ENCODE measurements at places on chromosomes 11 and 22.

GRCh38 chr22:36413022-36413775 is 25.4 kb upstream of the MYH9 start:
- DNase-seq, result no peak

DNA sequence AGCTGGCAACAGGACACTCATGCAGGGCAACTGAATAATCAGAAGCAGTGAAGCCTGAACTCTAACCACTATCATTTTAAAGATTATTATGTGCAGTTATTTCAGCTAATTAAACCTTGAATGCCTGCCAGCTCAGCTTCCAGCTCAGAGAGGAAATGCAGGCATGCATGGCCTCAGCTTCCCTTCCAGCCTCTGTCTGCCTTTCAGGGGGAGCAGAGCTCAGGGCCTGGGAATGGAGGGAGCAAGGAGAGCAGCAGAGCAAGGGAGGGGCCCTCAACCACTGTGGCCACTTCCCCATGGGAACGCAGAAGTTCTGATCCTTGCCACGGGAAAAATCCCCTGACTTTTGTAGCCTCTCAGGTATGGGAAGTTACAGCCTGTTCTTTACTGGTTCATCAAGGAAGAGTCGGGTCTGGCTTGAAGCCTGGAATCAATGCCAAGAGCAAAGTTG is 32.5 kb upstream of the APLNR start:
- DNase-seq, result no peak

- DNase-seq, result no peak
Measured at GRCh38 chr11:119323532-119324033, 6.7 kb upstream of the MCAM start.

GRCh38 chr11:118614511-118614910 is 7.1 kb downstream of the PHLDB1 start:
- no peak for DNase-seq

- DNase-seq, result no peak
Measured at GRCh38 chr22:48367731-48368130, 1459.9 kb downstream of the BRD1 start.

DNA sequence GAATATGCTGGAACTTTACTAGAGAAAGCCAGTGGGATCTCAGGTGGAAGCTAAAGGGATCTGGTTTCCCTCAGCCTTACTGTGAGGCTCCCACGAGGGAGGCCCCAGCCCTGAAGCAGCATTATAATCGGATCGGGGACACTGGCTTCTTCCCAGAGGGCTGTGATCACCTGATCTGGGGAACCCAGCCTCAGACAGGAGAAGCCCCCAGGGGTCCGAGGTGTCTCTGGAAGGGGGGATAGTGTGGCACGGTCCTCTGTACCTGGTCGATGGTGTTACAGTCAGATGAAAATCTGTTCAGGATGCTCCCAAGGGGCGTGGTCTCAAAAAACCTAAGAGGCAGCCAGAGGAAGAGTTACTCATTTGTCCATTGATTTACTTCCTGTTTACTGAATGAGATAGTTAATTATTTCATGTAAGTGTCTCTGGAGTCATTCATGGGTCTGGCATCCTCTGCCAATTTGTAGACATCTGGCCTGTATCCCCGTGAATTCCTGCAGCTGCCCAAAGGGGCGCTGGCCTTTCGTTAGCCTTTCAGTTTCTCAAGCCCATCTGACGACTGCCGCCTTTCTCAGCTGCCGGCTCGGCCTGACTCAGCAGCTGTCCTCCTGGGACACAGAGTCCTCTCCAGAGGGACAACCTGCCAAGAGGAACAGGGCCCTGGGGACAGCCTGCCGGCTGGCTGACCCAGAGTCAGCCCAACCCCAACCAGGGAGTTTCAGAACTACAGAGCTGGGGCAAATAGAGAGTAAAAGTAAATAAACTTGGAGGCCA is 17.0 kb upstream of the KCNJ11 start:
- no peak for DNase-seq

GRCh38 chr11:23079382-23079813 is 219.1 kb upstream of the CCDC179 start:
- no peak for DNase-seq

GRCh38 chr22:42615092-42615859 is 593 bp upstream of the POLDIP3 start:
- peak; percentile 98 for DNase-seq

GRCh38 chr11:128066399-128066798 is 521.0 kb downstream of the ETS1 start:
- DNase-seq, result no peak

DNA sequence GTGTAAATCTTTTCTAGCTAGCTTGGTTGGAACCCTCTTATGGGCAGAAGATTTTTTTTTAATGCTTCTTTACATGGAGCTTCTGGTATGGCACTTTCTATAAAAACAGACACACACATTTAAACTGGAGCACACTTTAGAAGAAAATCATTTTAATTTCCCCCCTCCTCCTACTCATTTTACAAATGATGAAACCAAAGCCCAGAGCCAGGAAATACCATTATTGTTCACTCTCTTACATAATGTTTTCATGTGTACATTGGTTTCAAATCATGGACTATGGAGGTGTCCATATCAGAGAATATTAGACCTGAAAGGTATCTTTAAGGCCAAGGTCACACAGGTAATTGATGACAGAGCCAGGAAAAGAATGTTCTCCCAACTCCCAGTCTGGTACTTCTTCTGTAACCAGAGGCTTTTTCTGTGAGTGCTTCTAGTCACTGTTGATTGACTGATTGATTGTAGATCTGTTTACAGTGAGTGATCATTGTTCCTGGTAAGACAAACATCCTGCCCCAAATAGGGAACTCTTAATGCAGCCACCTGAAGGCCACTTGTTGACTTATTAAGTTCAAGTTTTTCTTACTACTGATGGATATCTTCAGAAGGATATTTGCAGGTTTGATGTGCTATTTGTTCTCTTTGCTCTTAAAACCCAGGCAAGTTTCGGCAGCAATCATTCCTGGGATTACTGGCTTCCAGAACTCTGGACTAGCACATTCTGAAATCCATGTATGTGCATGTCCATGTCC is 26.8 kb upstream of the ME3 start:
- DNase-seq, result no peak

DNA sequence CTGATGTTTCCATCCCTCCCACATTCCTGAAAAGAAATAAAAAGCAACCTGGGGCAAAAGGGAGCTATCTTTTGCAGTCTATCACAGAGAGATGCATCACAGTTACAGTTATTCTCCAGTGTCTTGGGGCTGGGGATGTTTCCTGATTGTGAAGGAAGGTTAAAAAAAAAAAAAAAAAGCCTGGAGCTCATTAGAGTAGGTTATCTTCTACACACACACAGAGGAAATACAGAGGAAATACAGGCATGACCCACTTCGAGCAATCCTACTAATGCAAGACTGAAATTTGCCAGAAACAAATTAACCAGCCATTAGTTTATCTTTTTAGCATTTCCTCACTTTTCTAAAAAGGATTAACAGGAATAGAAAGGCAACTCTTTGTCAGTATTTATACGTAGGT is 89.4 kb upstream of the CLMP start:
- no peak for DNase-seq

DNA sequence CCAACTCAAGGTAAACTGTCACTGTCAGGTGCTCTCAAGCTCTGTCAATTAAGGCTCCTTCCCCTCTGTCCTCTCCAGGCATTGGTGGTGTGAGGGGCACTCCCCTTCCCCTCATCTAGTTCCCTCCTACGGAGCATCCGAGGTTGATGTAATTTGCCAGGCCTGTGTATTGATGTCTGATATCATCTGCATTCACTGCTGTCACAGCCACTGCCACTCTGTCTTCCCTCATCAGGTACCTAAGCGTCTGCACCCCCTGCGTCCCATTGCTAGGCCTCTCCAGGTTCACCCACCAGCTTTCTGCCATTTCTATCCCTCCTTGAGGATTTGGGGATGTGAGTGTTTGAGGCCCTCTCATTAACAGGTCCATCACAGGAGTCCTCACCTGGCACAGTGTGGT is 50.0 kb upstream of the SYT13 start:
- DNase-seq, result no peak

DNA sequence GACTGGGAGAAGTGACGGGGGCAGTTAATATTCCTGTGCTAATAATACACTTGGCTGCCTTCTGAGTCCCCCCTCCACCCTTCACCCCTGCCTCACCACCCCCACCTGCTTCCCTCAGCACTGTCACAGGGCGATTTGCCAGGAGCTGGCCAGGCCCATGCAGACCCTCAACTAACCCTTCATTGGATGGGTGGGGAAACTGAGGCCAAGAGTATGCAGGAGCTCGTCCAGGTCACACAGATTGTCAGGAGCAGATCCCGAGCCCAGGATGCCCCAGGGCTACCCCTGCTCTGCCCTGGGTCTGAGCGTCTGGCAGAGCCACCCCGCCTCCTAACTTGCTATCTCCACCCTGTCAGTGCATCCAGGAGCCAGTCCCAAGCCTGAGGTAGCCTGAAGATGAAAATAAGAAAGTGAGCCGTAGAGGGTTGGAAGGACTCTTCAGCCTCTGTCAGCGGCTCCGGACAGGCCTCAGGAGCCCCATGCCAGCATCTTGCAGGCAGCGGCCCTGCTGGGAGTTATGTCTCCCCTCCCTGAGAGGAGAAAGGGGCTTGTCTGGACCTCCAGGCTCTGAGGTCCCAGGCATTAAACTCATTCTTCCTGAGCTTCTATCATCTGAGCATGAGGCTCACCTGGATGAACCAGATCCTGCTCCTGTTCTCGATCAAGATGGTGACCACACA is 6.2 kb downstream of the TPBGL start:
- DNase-seq, result no peak

DNA sequence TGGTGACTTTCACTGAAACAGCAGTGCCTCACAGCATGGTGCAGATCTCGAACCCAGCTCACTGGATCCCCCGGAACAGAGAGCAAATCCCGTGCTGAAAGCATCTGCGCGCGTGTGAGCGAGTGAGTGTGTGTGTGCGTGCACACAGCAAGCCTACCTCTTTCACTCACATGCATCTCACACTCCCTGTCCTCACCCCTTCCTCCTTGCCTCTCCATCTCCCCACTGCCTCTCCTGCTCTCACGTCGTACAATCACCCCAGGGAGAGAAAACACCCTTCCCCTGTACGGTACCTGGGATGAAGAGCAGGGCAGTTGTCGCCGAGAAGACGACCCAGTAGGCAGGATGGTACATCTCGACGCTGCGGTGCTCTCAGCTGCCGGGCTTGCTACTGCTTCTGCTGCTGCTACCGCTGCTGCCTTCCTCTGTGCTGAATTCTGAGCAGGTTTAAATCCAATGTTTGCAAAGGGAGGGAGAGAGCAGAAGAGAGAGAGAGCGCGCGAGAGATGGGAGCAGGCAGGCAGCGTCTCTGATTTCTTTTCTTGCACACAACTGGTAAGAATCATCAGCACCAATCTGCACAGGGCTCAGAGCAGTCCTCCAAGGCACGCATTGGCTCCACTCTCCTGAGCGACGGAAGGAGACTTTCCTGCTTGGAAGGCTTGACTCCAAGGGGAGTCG is at the start of gene OPCML:
OPCML (minus strand) TSS at position 531 of the 681 bp plus-strand sequence.
- DNase-seq, result no peak

DNA sequence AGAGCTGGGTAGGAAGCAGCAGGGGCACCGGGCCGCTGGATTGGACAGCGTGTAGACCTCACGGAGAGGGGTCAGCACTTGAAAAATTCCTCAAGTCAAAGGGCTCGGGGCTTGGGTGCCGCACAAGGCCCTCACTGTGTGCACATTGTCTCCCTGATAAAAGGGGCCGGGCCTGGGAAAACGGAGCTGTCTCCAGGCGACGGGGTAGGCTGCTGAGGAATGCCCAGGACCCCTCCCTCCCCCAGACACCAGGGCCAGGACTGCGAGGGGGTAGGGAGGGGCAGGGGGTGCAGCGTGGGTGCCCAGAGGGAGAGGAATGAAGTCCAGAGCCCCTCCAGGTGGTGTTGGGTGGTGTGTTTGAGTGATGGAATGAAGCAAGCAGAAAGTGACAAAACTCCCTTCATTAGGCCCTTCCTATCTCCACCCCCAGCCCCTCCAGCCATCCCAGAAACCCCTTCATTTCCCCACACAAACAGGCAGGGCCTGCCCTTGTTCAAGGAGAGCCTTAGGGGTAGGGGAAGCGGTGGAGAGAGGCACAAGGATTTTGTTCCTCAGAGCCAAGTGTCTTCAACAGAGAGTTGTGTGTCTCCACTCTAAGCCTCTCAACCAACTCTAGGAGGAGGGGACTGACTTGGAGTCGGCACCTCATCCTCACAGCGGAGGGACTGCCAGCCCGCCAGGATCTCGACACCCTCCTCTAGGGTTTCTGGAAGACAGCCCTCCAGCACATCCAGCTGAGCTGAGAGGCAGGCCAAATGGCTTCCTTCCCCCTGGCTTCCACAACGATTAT is 63.9 kb downstream of the SYN3 start:
- no peak for DNase-seq

DNA sequence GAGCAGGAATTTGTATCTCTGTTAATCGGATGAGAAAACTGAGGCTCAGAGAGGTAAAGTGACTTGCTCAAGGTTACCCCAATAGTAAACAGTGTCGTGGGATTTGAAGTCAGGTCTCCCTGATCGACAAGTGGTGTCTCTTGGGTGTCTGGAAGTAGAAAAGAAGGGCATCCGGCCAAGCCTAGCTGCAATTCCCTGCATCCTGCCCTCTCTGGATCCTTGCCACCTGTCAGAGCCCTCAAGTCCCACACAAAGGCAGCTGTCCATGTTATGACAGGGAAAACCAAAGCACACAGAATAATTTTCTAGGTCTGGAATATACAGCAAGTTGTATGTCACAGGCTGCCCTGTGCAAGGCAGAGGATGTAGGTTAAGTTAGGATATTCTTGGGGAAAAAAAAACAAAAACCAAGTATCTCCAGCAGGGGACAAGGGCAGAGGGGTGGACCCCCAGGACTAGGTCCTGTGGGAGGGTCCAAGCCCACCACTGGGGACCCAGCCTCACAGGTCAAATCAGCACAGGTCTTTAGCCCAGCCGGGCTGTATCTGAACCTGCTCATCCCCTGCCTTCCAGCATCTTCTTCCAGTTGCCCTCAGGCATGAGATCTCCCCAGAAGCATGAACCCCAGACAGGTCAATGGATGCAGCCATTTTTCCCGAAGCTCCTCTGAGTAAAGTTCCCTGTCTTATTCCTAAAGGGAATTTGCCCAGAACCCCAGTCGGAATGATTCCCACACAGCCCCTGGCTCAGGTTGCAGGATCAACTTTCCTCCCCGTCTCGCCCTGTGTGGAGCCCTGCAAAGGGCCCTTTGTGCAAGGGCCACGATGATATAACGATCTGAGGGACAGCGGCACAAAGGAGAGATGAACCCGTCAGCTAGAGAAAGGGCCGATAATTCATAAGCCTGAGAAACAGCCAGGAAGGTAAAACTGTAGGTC is 15.0 kb downstream of the USH1C start:
- DNase-seq, result no peak
